Left ventricle myocardium inferior (tissue), 1 donor: ENCODE measurements at places on chromosomes 7 and 10.

- no peak for DNase-seq
Measured at GRCh38 chr10:110858297-110858934, 13.3 kb upstream of the PDCD4 start.

DNA sequence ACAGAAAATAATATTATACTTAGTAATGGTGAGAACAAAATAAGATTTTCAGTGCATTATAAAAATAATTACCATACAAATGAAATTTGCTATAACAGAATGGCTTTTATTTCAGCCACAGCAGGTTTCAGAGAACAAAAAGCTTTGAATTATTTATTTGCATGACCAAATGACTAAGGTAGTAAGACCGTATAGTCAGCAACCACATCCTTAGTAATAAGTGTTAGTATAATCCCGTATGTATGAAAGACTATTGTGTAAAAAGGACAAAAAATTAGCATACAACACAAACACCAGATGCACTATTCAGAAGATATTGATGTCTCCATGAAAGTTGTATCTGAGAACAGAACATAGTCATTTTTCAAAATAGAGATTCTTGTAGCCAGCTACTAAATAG, 12.2 kb downstream of the PDZD8 start:
- no peak for DNase-seq

GRCh38 chr10:48444266-48444665, 137.8 kb downstream of the MAPK8 start:
- no peak for DNase-seq

GRCh38 chr10:52115823-52116222, 198.3 kb upstream of the DKK1 start:
- DNase-seq, result no peak

- DNase-seq, result no peak
Measured at GRCh38 chr10:123408660-123409059, 254.5 kb downstream of the BUB3 start.

GRCh38 chr7:120617275-120617674, 240.7 kb downstream of the TSPAN12 start:
- DNase-seq, result no peak

DNA sequence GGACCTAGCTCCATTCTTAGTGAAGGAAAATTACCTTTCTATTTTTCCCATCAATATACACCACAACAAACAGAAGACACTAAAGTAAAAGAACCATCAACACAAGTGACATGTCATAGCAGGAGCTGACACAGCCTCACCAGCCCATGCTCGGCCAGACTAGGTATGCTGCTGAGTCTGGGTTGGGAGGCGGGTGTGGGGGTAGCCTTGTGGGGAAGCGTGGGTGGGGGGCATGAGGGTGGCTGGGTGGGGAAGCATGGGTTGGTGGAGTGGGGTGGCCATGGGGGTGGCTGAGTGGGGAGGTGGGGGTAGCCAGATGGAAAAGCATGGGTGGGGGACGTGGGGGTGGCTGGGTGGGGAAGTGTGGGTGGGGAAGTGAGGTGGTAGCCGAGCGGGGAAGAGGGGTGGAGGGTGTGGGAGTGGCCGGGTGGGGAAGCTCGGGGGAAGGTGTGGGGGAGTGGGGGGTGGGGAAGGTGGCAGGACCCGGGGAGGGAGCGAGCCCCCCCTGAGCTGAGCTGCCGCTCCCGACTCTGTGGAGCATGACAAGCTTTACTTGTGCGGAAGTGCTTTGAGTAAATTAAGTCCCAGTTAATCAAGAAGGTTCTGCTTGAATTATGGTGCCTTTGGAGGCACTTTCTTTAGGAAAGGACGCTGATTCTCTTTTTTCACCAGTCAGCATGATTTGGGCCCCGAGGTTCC, 294.6 kb upstream of the ZNF32 start:
- DNase-seq, result no peak

DNA sequence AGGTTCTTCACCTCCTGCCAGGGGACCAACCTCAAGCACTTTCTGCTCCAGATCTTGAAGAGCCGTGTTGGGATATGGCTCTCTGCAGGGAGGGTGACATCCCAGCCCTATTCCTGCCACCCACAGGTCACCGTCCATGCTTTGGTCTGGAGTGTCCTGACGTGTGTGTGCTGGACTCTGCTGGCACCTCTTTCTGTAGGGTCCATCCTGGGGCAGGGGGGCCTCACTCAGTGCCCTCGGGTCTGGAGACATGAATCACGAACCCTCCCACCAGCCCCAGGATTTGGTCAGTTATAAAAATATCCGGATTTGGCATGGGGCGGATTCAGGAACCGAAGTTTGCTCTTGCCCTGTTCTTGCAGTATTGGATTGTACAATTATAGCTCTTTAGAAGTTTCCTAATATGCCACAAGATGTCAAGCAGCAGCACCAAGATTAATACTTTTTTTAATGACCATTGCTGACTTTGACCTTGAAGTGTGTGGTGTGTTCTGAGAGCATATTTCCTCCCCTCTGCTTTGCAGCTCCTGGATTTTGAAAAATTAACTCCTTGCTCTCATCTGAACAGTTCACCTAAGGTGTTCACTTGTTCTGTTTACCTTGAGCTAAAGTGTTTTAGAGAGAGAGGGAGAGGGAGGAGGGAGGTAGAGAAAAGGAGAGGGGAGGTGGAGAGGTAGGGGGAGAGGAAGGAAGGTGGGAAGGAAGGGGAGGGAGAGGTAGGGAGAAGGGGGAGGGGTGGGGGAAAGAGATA, 95.4 kb upstream of the SHH start:
- no peak for DNase-seq

DNA sequence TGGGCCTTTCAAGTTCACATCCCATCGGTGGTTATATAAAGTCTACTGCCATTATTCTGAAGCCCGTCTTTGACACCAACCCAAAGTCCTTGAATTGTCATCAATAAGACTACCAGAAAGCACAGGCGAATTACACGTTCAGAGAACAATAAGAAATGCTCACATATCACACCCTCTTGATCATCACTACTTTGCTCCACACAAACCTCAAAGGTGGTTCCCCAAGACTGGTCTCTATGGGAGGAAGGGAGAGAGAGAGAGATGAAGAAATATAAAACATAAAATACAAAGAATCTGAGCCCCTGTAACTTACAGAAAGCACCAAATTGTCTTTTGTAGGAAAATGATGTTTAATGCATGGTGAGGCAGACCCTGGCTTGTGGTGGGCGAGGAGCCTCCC, 4.4 kb downstream of the HIPK2 start:
- no peak for DNase-seq

DNA sequence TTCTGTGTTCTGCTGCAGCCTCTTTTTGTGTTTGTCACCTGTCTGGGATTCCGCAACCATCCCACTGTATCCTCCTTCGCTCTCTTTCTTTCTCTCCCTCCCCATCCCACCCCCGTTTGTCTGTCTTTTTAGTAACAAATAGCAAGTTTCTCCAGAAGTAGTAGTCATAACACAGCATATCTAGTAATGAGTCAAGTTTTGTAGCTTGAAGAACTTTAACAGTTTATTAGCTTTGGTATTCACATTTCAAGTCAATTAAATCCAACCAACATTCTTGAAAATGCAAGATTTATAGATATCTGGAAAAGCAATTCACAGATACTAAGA, 154.1 kb upstream of the MTPN start:
- no peak for DNase-seq

DNA sequence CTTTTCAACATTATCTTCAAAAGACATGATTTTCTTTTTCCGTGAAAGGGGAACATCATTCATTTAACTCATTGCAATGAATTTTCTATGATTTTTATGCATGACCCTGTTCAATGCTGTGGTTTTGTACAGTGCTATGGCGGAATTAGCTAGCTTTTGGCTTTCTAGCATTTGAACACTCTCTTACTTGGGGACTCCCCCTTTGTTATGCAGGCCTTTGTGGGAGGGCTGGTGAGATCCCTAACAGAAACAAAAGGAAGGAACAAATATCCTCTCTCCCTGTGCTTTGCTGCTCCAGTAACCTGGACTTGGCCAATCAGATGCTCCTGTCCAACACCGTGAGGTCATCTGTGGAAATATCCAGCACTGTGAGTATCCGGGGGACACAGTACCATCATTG, 353.4 kb upstream of the FZD8 start:
- no peak for DNase-seq

DNA sequence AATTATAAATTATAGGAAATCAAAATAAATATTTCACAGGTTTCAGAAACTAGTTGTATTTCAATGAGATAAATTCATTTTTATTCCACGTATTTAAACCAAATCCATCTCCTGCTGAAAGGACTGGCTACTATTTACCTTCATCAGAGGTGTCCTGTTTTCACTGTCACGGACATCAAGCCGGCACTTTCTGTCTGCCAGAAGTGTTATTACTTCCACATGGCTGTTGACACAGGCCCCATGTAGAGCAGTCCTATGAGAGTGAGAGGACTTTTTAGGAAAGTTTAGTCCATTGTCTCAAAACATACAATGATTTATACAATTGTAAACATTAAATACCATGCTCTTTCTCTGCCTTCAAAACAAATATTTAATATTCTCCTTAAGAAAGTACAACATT, 100.4 kb upstream of the ACBD5 start:
- no peak for DNase-seq

GRCh38 chr10:69800109-69800508, 1.6 kb upstream of the COL13A1 start:
- DNase-seq, result no peak

DNA sequence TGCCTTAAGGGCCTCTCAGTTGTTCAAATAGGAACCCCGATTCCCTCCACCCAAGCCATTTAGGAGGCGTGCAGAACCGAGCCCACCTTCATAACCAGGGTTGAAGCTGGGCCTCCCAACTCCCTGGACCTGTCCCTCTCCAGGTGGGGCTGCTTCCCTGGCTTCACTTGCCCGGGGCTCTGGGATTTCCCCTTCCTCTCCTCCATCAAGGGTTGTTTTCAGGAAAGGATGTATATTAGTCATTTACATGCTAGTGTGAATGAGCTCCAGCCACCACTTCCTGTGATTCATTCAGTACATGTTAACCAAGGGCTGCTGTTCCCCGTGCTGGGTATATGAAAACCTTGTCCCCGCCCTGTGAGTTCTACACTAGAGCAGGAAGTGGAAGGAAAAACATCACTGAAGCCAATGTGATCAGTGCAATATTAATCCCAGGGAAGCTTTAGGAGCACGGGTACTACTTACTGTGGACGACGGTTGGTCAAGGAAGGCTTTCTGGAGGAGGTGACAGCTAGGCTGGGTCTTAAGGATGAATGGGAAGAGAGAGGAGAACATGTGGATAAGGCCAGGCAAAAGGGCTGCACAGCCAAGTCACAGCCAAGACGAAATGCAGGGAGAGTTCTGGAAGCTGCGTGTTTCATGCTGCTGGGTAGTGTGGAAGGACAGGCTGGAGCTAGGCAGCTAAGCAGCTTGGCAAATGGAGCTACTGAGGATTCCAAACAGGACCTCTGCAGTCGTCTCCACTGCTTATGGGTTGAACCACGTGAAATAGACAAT, 150.1 kb upstream of the SHH start:
- no peak for DNase-seq

DNA sequence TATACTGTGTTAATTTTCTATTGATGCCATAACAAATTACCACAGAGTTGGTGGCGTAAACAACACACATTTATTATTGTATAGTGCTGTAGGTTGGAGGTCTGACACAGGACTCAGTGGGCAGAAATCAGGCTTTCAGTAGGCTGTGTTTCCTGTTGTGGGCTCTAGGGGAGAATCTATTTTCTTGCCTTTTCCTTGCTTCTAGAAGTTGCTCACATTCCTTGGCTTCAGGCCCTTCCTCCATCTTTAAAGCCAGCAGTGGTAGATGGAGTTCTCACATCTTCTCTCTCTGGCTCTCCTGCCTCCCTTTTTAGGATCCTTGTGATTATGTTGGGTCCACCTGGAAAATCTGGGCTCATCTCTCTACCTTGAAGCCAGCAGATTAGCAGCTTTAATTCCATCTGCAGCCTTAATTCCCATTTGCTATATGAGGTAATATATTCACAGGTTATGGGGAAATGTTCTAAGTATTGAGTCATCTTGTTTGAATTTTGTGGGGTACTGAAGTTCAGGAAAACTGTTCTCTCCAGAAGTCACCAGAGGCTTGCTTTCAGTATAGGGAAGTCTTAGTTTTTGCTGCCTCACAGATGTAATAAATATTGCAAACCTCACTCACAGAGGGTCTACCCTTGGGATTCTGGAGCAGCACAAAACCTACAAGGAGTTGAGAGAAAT, 38.9 kb downstream of the CCNY start:
- no peak for DNase-seq

GRCh38 chr10:88162852-88163251, 299.4 kb downstream of the PTEN start:
- DNase-seq, result no peak

GRCh38 chr10:109504401-109504800, 418.9 kb downstream of the XPNPEP1 start:
- DNase-seq, result no peak

DNA sequence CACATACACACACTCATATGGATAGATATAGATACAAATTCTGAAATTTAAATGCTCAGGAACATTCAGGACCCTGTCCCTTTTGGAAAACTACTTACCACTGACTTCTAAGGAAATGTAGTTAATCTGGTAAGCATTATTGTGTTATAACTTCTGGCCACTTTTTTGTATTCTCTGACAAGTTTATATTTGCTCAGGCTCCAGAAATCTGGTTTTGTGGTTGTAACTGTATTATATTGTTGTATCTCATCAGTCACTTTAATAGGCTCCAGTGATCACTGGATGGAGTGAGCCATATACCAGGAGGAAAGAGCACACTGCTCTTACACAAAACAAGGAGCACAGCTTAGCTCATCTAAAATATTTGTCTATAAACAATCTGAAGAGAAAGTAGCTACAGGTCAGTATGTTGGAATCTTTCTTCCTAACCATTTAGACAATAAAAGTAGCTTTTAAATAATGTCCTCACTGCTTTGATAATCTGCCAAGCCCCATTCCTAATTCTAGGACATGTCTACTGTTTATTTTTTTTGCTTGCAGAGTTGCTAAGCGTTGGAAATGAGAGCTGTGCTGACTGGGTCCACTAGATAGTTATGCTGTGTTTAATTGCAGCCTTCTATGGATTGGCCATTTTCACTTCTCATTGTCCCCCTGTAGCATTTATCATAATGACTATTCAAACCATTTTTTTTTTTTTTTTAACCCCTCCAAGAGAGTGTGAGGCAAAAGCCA, 43.8 kb downstream of the SMNDC1 start:
- DNase-seq, result no peak

- no peak for DNase-seq
Measured at GRCh38 chr7:157972914-157973313, 614.7 kb downstream of the PTPRN2 start.

DNA sequence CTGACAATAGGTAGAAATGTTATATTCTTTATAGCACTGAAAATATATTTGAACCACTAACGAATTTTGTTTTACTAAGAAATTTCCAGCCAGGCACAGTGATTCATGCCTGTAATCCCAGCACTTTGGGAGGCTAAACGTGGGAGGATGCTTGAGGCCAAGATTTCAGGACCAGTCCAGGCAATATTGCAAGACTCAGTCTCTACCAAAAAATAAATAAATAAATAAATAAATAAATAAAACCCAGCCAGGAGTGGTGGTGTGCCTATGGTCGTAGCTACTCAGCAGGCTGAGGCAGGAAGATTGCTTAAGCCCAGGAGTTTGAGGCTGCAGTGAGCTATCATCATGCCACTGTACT, 39.8 kb downstream of the PIP4K2A start:
- DNase-seq, result no peak
